ENCODE measurements at places on chromosomes 5 and 9. TPM values are rescaled to one million over a fixed set of nuclear protein-coding genes. Genes with fewer than 3 reads are reported as not detected.
A peak's percentile ranks its signal among the peaks of the same experiment; 100 is the strongest.

Gene ENTPD8
- 0.44 TPM for polyA plus RNA-seq

Gene NPR3
- polyA plus RNA-seq = 0.03 TPM

Gene GNA14
- polyA plus RNA-seq = 2.1 TPM

Gene FLT4
- polyA plus RNA-seq = 50.9 TPM

Gene TMEM252
- not detected for polyA plus RNA-seq

Gene PCDHGB7
- polyA plus RNA-seq = 6.5 TPM

Gene TDRD7
- 4.9 TPM for polyA plus RNA-seq

DNA sequence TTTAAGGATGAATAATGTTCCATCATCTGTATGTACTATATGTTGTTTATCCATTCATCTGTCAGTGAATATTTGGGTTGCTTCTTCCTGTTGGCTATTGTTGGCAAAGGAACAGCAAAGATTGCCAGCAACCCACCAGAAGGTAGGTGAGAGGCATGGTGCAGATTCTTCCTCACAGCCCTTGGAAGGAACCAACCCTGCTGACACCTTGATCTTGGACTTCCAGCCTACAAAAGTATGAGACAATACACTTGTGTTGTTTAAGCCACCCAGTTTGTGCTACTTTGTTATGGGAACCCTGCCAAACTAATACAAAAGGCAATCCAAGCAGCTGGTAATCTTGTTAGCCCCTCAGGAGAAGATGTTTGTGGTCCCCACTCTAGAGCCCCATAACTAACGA lies 122.0 kb downstream of the CARTPT start:
- DNase-seq = no peak
- H3K36me3 ChIP-seq = no peaks in the 10 kb centered on the region
- H3K4me1 ChIP-seq = no peaks in the 10 kb centered on the region

GRCh38 chr9:71710201-71710600 lies 58.1 kb downstream of the CEMIP2 start:
- no peaks in the 10 kb centered on the region for H3K4me1 ChIP-seq
- H3K4me3 ChIP-seq = no peak overlapping the region
- DNase-seq = no peak
- no peak overlapping the region for H3K27ac ChIP-seq

GRCh38 chr5:60463179-60463868 lies 236.6 kb downstream of the DEPDC1B start:
- no peak for DNase-seq
- no peak overlapping the region for H3K4me3 ChIP-seq
- H3K27ac ChIP-seq = no peak overlapping the region
- H3K36me3 ChIP-seq = no peaks in the 10 kb centered on the region
- no peaks in the 10 kb centered on the region for H3K4me1 ChIP-seq

- H3K4me3 ChIP-seq = no peak overlapping the region
- no peak overlapping the region for H3K27ac ChIP-seq
Measured at GRCh38 chr5:122741681-122742080, 33.2 kb upstream of the SNX2 start.

- no peak for DNase-seq
- H3K4me1 ChIP-seq = no peaks in the 10 kb centered on the region
- no peak overlapping the region for H3K4me3 ChIP-seq
- no peaks in the 10 kb centered on the region for H3K27me3 ChIP-seq
- no peaks in the 10 kb centered on the region for H3K36me3 ChIP-seq
Measured at GRCh38 chr5:87949676-87950631, 318.7 kb downstream of the TMEM161B start.

- no peak overlapping the region for H3K27ac ChIP-seq
- H3K36me3 ChIP-seq = no peaks in the 10 kb centered on the region
- H3K4me3 ChIP-seq = no peak overlapping the region
- no peaks in the 10 kb centered on the region for H3K27me3 ChIP-seq
- H3K4me1 ChIP-seq = no peaks in the 10 kb centered on the region
Measured at GRCh38 chr5:176400382-176401156, 12.0 kb downstream of the HIGD2A start.

- no peaks in the 10 kb centered on the region for H3K4me1 ChIP-seq
- no peak overlapping the region for H3K27ac ChIP-seq
- no peak overlapping the region for H3K4me3 ChIP-seq
- DNase-seq = no peak
- H3K36me3 ChIP-seq = no peaks in the 10 kb centered on the region
- H3K27me3 ChIP-seq = no peaks in the 10 kb centered on the region
Measured at GRCh38 chr5:10125116-10125515, 124.6 kb downstream of the ATPSCKMT start.

GRCh38 chr5:99386406-99387077 lies 457.7 kb upstream of the CHD1 start:
- H3K4me1 ChIP-seq = no peaks in the 10 kb centered on the region
- no peak overlapping the region for H3K4me3 ChIP-seq
- H3K27ac ChIP-seq = no peak overlapping the region
- H3K36me3 ChIP-seq = no peaks in the 10 kb centered on the region
- no peaks in the 10 kb centered on the region for H3K27me3 ChIP-seq

DNA sequence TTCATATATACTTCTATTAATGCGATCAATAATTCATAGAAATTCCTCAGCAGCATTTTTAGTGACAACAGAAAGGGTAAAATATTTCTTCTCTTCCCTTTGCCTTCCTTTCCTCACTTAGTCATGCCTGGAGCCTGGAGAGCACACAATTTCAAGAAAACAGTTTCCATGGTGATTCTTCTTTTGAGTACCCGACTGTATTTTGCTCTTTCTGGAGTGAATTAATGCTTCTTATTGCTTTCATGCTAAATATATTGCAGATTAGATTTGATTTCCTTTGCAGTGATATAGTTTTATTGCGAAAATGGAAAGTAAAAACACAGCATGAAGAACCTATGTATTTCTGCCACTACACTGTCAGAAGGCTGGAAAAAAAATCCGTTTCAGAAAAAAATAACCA lies 153.5 kb downstream of the PPP2R2B start:
- no peaks in the 10 kb centered on the region for H3K4me1 ChIP-seq
- no peaks in the 10 kb centered on the region for H3K27me3 ChIP-seq
- H3K36me3 ChIP-seq = no peaks in the 10 kb centered on the region
- H3K27ac ChIP-seq = no peak overlapping the region
- DNase-seq = no peak

- peaks cover 21% of the 10 kb centered on the region for H3K4me1 ChIP-seq
- H3K27ac ChIP-seq = no peak overlapping the region
- no peaks in the 10 kb centered on the region for H3K27me3 ChIP-seq
- no peak for DNase-seq
Measured at GRCh38 chr9:134548618-134549017, 93.0 kb upstream of the COL5A1 start.

DNA sequence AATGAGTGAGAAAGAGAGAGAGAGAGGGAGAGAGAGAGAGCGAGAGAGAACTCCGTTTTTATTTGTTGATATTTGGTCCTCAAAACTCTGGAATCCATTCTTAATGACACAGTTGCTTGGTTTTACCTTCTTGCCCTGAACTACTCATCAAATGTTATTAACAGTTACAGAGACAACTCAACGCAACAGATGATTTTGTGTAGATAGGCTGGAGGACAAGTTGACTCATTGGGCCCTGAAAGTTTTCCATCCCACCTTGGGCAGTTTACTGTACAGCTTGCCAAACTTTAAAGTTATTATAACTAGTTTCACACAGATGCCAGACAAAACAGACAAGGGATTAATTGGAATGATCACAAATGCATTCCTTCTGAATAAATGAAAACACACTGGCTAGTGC lies 339.9 kb downstream of the ARL15 start:
- H3K4me3 ChIP-seq = no peak overlapping the region
- no peak overlapping the region for H3K27ac ChIP-seq
- no peaks in the 10 kb centered on the region for H3K27me3 ChIP-seq
- H3K36me3 ChIP-seq = no peaks in the 10 kb centered on the region
- DNase-seq = no peak

DNA sequence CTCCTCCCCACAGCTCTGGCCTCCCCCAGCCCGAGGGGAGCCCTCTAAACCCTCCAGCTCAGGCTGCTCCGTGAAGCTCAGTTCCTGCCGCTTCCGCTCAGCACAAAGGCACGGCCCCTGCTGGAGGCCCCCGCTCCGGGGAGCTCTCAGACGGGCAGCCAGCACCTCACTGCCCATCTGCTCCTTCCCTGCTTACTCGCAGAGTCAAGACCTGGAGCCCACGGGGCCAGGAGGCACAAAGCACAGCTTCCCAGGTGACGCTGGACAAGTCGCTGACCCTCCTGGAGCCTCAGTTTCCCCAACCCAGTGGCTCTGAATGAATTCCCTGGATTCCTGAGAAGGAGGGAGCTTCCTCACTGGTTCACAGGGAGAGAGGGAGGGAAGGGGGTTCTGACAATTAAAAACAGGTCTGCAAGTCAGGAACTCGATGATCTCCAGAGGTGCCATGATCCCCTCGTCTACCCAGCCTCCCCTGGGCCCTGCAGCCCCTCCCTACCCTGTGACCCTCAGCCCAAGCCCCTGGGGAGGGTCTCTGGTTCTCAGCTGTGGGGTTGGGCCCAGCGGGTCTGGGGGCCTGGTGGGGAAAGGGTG lies 36.2 kb downstream of the VAV2 start:
- H3K27ac ChIP-seq = peak overlapping the region; percentile 69
- DNase-seq = peak; percentile 56
- no peaks in the 10 kb centered on the region for H3K27me3 ChIP-seq
- H3K4me1 ChIP-seq = peaks cover 35% of the 10 kb centered on the region

GRCh38 chr9:135665795-135666189 lies 2.7 kb downstream of the LCN9 start:
- DNase-seq = no peak
- H3K4me3 ChIP-seq = no peak overlapping the region
- H3K27me3 ChIP-seq = no peaks in the 10 kb centered on the region
- no peaks in the 10 kb centered on the region for H3K36me3 ChIP-seq

- H3K27me3 ChIP-seq = no peaks in the 10 kb centered on the region
- no peaks in the 10 kb centered on the region for H3K36me3 ChIP-seq
- H3K4me3 ChIP-seq = no peak overlapping the region
Measured at GRCh38 chr9:116087751-116088194, 65.8 kb upstream of the PAPPA start.

- H3K4me1 ChIP-seq = no peaks in the 10 kb centered on the region
- H3K27ac ChIP-seq = no peak overlapping the region
- H3K27me3 ChIP-seq = no peaks in the 10 kb centered on the region
- no peak for DNase-seq
Measured at GRCh38 chr5:176846335-176847140, 36.2 kb downstream of the UNC5A start.

DNA sequence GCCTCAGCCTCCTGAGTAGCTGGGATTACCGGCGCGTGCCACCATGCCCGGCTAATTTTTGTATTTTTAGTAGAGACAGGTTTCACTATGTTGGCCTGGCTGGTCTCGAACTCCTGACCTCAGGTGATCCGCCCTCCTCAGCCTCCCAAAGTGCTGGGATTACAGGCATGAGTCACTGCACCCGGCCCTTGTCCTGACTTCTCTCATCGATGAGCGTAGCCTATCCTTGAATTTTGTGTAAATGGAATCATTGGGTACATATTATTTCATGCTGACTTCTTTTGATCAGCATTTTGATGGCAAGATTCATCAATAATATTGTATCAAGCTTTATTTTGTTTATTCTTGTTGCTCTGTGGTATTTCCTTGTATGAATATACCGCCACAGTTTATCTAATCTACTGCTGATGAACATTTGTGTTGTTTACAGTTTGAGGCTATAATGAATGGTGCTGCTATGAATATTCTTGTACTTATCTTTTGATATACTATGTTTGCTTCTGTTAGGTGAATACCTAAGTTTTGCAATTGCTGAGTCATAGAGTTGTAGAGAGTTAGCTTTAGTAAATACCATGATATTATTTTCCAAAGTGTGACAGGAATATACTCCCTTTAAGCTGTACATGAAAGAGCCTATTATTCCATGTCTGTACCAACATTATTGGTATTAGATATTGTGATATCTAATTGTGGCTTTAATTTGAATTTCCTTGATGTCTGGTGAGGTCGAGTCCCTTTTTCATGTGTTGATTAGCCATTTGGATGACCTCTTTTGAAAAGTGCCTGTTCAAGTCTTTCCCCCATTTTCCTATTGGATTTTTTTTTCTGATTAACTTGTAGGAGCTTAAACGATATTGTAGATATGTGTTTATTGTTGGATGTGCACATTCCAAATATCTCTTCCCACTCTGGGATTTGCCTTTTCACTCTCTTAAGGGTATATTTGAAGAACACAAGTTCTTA lies 107.5 kb downstream of the RGS3 start:
- peaks cover 37% of the 10 kb centered on the region for H3K36me3 ChIP-seq
- H3K27me3 ChIP-seq = no peaks in the 10 kb centered on the region
- no peaks in the 10 kb centered on the region for H3K4me1 ChIP-seq

DNA sequence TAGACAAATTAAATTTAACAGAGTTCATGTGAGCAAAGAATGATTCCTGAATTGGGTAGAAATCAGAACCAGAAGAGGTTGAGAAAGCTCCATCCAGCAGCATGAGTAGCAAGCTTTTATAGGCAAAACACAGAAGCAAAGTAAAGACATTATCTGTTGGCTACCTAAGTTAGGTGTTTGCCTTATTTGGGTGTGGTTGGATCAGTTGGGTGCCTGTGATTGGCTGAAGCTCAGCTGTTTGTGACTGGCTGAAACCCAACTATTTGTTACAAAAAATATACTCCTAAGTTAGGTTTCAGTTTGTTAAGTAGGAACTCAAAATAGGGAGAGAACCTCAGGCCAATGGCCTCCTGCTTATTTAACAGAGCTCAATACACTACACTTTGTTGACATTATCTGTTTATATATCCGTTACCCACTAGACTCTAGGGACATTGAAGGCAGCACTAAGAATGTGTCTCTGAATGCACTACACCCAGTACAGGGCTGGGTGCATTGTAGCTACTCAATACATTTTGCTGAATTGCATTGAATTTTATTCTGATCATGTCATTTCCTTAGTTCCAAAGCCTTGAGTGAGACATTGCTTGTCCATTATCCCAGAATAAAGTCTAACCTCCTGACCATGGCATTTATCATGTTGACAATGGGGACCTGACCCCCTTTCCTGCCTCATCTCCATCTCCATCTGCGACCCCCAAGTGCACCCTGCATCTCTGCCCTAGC lies 98.7 kb downstream of the CCDC192 start:
- no peaks in the 10 kb centered on the region for H3K36me3 ChIP-seq
- no peaks in the 10 kb centered on the region for H3K27me3 ChIP-seq
- DNase-seq = peak; percentile 71
- H3K4me1 ChIP-seq = peaks cover 17% of the 10 kb centered on the region
- H3K27ac ChIP-seq = peak overlapping the region; percentile 75

GRCh38 chr5:168578538-168579487 lies at the start of gene PANK3:
Gene PANK3, minus strand, starts transcription at chr5:168579368. Its CDS starts 85 bp downstream, at chr5:168579283.
- no peak for DNase-seq
- H3K4me3 ChIP-seq = peak within 1 kb of the TSS; percentile 80
- no peaks in the 10 kb centered on the region for H3K27me3 ChIP-seq

GRCh38 chr9:122218071-122218934 lies 10.5 kb downstream of the LHX6 start:
- no peak overlapping the region for H3K4me3 ChIP-seq
- no peaks in the 10 kb centered on the region for H3K36me3 ChIP-seq
- H3K27me3 ChIP-seq = peaks cover 19% of the 10 kb centered on the region
- no peak overlapping the region for H3K27ac ChIP-seq
- peaks cover 9% of the 10 kb centered on the region for H3K4me1 ChIP-seq

Data from endothelial cell of umbilical vein (primary cell).